ENCODE measurements at places on chromosomes 5 and 9.

DNA sequence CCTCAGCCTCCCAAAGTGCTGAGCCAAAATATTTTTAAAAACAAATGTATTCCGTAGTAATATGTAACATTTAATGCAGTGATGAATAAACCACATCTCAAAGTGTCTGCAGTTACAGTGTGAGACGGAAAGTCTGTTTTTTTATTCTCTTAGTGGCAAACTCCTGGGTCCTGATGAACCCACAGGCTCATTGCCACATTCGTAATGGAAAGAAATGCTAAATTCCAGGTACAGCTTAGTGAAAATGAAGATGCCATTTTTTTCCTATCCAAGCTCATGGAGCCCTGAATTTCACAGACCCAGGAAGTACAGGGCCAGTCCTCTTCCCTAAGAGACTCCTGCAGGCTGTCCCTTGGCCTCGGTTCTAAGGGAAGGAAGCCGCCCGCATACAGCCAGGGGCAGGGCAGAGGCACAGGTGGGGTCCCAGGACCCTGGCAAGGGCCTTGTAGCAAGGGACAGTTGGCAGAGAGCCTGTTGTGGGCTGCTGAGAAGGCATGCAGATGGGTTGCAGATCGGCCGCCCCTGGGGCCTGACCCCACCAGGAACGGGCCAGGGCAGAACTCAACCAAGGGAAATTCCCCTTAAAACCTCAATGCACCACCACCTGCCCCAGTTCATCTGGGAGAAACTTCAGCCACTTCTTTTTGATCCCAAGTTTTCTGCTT lies 36.2 kb downstream of the IPPK start:
- no peak for DNase-seq

DNA sequence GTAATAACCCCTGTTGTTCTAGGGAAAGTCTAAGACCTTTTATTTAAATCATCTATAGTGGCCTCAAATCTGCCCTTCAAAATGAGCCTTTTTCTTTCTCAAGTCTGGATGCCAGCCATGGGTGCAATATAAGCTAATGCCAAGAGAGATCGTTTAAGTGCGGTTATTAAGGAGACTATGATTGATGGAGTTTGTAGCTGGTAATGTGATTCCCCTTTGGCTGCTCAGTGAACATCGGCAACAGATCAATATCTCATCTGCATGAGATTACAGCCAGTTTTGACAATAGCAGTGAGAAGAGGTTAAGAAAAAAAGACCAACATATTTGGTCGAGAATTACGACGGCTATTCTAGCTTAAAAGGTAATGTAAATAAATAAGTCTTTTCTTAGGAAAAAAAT lies 1049.4 kb upstream of the NUDT12 start:
- no peak for DNase-seq

DNA sequence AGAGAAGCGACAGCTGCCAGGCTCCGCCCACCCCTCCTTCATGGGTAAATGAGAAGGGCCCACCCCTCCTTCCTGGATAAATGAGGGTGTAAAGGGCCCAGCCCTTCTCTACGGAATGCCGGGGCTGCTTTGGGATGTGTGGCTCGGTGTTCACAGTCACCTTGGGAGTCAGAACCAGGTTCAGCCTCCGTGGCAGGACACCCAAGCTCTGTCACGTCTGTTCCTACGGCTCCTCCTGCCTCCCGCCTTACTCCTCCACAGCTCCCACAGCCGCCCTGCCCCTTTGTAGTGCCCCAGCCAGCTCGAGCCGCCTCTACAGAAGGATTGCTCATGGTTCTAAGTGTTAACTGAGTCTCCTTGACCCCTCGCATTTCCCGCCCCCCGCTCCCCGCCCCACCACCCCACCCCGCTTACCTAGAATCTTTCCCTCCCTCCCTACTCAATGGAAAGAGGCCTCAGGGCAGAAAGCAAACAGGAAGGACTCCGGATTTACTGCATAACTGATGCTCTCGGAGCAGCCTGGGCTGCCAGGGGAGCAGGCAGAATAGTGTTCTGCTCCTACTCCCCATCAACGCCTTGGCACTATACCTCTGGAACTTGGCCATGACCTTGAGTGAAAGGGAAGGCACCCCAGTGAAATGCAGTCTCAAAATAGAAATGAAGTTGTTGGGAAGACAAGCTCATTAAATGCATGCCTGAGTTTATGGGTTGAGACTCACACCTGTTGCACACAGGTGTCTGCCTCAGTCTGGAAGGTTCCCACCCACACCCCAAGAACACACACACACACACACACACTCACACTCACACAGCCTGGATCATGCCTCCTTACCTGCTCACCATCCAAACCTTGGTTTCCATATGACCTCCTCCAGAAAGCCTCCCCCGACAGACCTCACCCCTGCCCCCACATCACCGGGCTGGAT lies 59.6 kb downstream of the NEURL1B start:
- no peak for DNase-seq

DNA sequence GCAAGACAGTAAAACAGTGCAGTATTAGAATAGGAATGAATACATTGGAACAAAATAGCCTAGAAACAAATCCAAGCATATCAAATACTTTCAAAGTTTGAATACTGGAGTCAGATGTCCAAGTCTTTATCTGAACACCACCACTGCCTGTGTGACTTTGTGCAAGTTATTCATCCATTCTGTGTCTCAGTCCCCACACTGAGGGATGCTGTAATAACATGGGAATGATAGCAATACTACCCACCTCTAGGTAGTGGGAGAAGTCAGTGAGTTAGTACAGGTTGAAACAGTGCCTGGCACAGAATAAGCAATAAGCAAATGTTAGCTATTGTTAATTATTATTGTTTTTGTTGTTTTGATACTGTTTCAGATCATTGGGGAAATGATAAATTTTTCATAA lies 130.9 kb downstream of the SUSD1 start:
- no peak for DNase-seq

GRCh38 chr9:14051419-14051818 lies 262.5 kb downstream of the NFIB start:
- no peak for DNase-seq

DNA sequence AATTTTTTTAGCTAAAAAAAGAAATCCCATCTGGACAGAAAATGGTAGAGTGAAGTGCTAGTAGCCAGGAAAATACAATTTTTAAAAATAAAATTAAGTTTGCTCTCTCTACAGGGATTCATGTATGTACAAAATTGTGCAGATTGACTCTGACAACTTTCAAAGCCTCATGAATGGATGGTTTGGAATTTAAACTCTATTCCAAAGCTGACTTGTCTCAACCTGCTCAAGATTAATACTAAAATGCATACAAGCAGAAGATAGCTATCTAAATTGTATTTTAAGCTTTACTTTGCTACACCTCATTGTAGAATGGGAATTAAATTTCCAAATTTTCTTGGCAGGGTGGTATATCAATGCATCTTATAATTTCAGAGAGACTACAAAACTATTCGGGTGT lies 257.6 kb downstream of the RFX3 start:
- DNase-seq: no peak

GRCh38 chr9:98330831-98331230 lies 75.4 kb upstream of the TBC1D2 start:
- DNase-seq: no peak

DNA sequence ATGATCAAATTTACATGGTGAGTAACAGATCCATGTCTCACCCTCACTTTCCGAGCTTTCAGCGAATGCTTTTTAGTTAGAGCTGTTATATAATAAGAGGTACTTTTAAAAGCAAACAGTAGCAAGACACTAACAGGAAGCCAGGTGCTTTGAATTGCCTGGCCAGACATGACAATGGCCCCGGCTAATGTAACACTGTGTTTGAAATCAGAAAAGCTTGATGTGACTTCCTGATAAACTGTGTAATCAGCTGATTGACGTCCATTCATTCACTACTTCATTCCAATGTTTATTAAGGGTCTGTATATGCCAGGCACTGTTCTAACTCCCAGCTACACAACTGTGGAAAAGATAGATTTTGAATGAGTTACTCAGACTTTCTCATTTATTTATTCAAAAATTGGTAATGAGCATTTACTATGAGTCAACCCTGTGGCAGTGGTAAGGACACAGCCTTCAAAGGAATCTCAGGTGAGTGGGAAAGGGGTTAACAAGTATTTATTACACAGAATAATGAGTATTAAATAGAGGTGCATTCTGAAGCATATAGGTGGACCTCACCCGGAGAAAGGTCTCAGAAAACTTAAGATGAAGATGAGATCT lies 26.6 kb downstream of the DPYSL3 start:
- no peak for DNase-seq

DNA sequence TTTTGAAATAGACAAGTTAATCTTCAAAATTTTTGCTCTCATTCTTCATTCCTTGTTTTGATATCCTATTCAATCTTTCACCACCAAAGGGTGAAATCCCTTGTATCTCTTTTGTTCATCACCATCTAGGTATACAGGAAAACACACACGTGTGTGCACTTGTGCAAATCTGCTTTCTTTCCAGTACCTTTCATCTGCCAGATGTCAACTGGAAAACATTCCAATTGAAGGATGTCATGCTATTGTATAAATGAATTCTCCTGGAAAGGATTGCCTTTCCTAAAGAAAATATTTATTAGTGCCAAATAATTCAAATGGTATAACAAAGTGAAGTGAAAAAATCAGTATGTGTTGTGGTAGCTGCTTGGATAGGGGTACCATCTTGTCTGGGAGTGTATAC lies 123.7 kb downstream of the RANBP17 start:
- no peak for DNase-seq

- no peak for DNase-seq
Observed at GRCh38 chr5:156824800-156825199, 25.3 kb upstream of the PPP1R2B start.

- DNase-seq: peak; percentile 3
Observed at GRCh38 chr5:181121675-181122561, 9.1 kb downstream of the OR2V1 start.

- DNase-seq: no peak
Observed at GRCh38 chr9:89807101-89807395, 202.2 kb downstream of the GADD45G start.

DNA sequence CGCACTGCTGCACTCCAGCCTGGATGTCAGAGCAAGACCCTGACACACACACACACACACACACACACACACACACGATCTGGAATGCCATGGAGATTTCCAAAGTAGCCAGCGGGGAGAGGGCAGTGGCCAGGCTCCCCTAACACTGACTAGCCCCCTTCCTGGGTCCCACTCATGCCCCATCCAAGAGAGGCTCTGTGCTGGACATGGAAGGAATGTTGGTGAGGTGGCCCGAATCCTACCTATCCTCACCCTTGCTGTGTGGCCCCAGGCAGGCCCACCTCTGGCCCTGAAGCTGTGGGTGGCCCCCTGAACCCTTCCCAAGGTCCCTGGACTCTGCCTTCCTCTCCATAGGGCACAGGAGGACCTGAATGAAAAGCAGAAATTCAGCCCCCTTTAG lies 7.3 kb downstream of the BRD3 start:
- no peak for DNase-seq

- DNase-seq: no peak
Observed at GRCh38 chr9:98658951-98659351, 49.8 kb downstream of the GABBR2 start.

- DNase-seq: no peak
Observed at GRCh38 chr5:111743988-111744387, 13.0 kb downstream of the NREP start.

DNA sequence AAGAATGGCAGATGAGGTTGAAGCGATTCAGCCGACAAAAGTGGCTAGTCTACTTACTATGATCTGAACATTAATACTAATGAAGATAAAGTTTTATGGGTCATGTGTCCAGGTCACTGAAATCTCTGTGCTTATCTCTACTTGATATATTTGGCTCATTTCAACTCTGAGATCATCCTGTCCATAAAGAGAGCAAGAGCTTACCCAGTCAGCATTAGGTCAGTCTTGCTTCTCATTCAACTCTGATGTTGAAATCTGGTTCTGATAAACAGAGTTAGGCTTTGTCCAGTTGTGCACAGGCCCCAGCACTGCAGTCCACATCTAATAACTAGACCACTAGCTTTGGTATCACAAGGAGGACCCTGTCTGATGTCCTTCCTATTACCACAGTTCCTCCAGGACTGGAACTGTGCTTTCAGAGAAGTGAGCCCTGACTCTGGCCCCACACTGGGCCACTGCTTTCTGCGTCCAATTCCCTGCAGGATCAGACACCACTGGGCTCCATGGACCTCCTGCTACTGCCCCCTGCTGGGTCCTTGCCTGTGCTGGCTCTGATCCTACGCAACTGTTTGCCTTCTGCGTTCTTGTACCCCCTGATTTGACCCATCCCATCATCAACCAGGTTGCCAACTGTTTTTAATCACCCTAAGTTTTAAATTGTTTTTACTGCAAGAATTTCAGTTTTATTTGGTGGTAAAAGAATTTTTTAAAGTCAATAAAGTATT lies 23.7 kb upstream of the FAM120A start:
- DNase-seq: peak; percentile 12
